ENCODE measurements at places on chromosomes 2 and 18.

DNA sequence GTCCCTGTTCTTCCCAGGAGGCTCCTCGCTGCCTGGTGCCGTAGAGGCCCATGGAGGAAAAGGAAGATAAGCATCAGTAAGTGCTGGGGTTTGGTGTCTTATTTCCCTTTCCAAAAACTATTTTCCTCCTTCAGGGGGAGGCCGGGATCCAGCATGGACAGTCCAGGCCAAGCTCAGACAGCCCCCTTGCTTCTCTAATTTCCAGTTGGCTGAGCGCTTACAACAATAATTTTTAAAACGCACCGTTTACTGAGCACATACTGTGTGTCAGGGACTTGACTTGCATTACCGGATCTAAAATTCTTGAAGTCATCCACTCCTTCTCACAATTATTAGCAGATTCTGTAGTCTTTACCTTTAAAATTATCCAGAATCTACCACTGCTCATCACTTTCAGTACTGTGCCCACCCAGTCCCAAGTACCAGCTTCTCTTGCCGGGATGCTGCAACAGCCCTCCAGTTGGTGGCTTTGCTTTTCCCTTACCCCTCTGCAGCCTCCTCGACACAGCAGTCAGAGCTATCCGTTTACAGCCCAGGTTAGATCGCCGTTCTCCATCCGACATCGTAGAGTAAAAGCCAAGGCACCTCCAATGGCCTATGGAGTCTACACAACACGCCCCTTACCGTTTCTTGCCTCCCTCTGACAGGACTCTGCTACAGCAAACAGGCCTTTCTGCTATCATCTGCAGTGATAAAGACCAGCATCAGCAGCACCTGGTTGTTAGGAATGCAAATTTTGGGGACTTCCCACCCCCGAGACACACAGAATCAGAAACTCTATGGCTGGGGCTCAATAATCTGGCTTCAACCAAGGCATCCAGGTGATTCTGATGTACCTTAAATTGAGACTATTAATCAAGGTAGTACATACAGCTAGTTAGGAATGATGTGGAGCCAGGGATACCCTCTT is 75.2 kb upstream of the TSPYL6 start:
- DNase-seq, result no peak

- DNase-seq, result no peak
These were observed 516.3 kb downstream of the TDRD15 start for GRCh38 chr2:21640046-21640445.

GRCh38 chr18:74836296-74837139 is 238.8 kb downstream of the ZNF407 start:
- no peak for DNase-seq

- no peak for DNase-seq
These were observed 22.8 kb upstream of the ADNP2 start for GRCh38 chr18:80086281-80086680.

DNA sequence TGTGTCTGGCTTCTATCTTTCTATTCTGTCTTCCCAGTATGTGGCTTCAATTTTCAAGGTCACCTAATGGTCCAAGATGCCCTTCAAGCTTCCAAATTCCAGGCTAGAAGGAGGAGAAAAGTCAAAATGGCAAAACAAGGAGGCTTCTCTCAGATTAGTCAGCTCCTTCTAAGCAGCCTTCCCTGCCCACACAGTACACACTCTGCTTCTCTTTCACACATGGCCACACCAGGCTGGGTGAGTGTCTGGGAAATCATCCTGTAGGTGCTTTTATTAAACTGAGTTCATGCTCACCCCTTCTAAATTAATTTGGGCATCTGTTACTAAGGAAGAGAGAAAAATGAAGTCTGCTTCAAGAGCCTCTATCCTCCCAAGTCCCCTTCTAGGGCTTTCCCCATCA is 277.2 kb upstream of the MGAT5 start:
- DNase-seq, result no peak

DNA sequence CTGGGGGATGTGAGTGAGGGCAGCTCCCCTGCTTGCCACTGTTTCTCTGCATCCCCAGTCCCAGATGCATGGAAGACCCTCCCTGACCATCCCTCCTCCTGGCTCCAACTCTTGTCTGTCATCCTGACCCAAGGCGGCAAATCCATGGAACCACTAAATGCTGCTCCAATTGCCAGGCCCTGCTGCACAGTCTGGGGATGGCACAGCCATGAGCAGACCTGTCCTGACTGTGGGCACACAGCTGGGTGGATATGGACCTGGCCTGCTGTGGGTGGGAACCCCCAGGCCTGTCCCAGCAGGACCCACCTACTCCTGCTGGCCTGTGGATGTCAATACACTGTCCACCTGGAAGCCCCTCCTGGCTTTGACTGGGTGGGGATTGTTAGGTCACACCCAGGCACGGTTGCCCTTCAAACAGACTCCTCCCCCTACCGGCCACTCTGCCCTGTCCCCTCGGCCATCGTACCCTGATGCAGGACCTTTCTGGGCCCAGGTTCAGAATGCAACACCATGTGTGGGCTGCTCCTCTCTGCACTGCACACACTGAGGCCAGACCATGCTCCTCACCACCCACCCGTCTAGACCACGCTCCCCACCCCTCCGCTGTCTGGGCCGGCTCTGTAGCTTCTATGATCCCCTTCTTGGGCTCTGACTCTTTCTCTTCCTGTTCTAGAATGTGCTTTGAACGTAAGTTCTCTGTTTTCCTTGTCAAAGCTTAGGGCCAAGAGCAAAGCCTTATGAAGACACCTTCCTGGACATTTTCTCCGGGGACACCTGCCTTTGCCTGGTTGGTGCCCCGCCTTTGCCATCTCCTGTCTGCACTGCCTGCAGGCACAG is 57.9 kb downstream of the INPP5D start:
- no peak for DNase-seq

DNA sequence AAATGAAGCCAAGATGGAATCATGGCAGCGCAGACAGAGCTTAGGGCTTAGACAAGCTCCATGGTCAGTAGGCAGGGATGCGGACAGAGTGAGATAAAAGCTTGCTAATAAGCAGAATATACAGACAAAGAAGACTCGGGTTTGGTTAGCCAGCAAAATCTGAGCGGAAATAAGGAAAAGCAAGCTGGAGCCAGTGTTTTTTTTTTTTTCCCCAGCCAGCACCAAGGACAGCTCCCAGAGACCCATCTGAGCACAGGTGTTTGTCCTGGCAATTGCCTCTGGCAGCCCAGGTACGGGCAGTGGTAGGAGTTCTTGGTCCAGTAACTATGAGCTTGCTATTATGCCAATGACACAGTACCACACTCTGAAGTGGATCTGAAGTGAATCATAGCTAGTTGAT is 187.6 kb downstream of the ADCYAP1 start:
- no peak for DNase-seq

DNA sequence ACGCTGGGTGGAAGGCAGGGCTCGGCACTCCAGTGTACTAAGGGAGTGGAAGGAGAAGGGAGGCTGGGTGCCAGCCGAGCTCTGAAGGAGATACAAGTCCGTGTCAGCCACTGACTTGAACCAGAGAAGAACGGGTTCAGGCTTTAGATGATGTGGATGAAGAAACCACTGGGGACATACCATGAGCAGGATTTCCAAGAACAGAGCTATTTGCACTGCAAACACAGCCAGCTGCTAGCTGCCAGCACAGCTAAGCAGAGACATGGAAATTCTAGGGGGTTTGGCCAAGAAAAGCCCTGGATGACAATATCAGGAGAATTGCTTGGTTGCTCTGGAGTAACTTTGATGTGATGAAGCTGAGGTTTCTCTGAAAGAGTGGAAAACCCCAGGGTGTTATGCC is 5.2 kb downstream of the CD207 start:
- no peak for DNase-seq

- no peak for DNase-seq
These were observed 26.5 kb downstream of the ZAP70 start for GRCh38 chr2:97739893-97740245.

DNA sequence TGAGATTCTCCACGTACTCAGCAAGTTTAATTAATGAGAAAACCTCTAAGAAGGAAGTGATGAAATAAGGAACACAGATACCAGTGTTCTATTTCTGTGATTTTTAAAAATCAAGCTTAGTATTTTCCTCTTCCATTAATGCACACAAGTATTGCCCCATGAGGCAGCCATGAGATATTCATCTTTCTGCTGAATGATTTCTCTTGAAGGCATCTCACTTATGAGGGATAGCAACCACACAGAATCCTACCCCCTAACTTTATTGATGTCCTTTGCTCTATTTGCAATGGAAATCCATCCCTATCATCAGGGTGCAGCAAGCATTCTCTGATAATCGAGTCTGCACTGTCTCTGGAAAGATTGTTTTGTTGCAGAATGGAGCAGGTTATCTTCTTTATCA is 244.1 kb upstream of the NRP2 start:
- no peak for DNase-seq

DNA sequence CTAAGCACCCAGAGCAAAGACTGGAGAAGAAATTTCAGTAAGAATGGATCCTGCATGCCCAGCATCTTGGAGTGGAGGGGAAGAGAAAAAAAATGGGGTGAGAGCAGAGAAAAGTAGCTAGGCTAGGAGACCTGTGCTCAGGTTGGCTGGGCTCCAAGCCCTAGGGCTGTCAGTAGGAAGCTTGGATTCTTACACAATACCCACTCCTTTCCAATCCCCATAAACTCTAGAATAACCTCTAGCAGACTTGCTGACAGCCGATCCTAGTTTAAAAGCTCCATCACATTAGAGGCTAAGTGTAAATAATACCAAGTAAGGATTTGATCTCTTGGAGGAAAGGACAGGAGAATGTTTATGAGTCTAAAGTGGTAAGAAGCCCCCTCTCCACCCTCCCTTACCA is 46.2 kb upstream of the NABP1 start:
- DNase-seq, result no peak

GRCh38 chr2:40242315-40242714 is 209.6 kb downstream of the SLC8A1 start:
- DNase-seq, result no peak

GRCh38 chr2:169365029-169365480 is 2.7 kb upstream of the LRP2 start:
- no peak for DNase-seq

DNA sequence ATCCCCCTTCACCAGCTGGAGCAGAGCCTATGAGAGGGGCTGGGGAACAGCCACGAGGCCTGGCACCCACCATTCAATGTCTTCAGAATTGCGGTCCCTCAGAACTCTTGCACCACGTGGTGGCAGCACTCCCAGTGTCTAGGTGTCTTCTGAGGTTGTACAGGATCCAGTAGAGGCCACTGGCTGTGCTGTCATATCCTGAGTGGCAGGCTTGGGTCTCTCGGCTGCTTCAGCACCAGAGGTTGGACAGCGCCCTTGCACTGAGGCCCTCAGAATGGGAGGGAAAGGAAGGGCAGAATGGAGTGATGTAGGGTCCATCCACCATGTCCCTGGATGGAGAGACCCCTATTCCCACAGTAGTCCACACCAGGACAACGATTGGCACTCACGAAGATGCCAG is 112.0 kb upstream of the TEKT4 start:
- DNase-seq, result no peak

GRCh38 chr2:121255358-121255757 is 29.6 kb downstream of the TFCP2L1 start:
- no peak for DNase-seq

DNA sequence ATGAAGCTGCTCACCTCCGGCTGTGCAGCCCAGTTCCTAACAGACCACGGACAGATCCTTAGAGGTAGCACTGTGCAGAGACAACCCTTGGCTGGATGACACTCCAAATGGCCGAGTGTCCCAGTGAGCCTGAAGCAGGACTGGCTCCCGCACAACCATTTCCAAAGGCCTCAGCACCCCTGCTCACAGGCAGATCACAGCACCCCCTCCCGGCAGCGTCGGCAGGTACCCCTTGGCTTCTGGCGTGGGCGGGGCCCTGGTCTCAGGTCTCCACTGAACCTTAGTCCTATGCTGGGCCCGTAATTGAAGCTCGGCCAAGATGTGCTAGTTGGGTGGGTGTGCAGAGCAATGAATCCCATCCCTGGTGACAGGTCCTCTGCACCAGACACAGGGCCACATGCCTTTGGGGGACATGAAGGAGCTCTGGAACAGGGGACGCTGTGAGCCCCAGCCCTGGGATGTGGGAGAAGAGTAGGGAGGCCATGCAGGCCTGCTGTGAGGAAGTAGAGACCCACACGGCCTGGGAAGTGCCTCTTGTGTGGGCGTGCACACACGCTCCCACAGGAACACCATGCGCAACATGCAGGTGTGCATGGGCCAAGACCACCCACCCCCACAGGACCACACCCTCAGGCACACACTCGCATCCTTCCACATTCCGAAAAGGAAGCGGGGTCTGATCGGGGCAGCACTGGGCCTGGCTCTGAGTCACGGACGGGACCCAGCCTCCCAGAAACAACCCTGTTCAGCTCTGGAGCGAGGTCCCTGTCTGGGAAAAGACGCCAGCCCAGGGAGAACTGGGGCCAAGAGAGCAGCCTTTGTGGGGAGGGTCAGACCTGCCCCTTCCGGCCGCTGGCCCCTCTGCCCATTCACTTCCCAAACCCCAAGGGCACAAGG is 2.8 kb downstream of the DUSP2 start:
- DNase-seq, result no peak

- DNase-seq, result no peak
These were observed 13.4 kb downstream of the SERPINB7 start for GRCh38 chr18:63788447-63789096.

DNA sequence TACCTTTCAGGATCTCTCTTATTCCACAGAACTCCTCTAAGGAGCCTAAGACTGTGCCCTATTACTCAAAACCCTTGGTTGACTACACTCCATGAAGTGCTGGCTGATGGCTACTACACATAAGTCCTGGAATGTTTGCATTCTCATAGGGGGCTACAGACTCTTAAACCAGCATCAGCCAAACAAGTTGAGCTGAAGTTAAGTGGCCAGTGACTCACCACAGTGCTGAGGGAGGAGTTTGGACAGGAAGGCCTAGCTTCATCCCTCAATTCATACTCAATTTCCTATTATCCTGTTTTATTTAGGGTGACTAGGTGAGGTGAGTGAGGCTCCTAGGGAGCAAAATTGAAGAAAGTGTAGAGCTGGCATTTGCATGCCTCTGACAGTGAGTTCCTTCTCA is 246.7 kb downstream of the SMAD2 start:
- DNase-seq, result no peak

GRCh38 chr2:100592226-100592625 is 29.4 kb downstream of the PDCL3 start:
- no peak for DNase-seq

- no peak for DNase-seq
These were observed 65.6 kb downstream of the STK39 start for GRCh38 chr2:168181825-168182224.

- DNase-seq, result no peak
These were observed 4.4 kb downstream of the ACKR3 start for GRCh38 chr2:236574000-236574399.

DNA sequence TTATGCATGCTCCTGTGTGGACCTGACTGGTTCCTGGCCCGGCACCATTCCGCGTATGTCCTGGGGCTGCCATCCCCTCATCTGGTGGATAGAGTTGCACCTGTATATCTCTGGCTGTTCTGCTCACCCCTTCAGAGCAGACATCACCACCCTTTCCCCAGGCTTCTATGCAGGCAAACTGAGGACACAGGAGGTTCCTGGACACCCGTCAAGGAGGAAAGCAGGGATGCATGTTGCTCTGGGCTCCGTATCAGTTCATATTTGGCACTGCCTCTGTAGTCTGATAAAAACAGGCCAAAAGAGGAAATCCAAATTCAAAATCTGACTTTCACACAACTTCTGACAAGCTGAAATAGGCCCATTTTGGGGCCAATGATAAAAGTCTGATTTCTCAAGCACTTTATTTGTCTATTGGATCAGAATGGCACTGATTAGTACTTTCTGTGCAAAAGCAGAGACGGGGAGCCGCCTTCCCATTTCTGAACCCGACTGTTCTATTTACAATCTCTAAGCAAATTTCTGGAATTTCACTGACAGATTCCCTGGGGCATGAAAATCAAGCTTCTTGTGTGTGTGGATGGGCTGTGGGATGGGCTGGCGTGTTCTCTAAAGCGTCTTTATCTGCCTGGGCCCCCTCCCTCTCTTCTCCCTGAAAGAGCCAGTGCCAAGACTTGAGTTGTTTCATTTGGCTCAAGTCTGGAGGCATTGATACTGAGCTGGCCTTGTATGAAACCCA is 96.9 kb downstream of the SETBP1 start:
- DNase-seq, result no peak

Measured in hippocampal formation (tissue), 2 donors.